ENCODE measurements at places on chromosomes 6 and 20. TPM values are rescaled to one million over a fixed set of nuclear protein-coding genes. Genes with fewer than 3 reads are reported as not detected.

GRCh38 chr6:70954750-70955149, 2.1 kb downstream of the B3GAT2 start:
- no peaks in the 10 kb centered on the region for H3K36me3 ChIP-seq
- no peak for DNase-seq
- no peak overlapping the region for H3K27ac ChIP-seq
- H3K27me3 ChIP-seq = peaks cover 35% of the 10 kb centered on the region
- peaks cover 19% of the 10 kb centered on the region for H3K4me1 ChIP-seq
- H3K4me3 ChIP-seq = no peak overlapping the region

DNA sequence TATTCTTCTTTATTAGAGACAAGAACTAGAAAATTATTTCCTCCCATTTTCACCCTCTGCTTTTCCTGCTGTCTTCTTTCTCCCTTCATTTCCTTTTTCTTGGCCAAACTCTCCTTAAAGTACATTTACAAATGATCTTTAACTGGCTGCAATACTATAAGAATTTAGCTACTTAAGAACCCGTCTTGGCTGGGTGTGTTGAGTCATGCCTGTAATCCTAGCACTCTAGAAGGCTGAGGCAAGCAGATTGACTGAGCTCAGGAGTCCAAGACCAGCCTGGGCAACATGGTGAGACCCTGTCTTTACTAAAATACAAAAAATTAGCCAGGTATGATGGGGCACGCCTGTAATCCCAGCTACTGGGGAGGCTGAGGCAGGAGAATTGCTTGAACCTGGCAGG, 39.3 kb upstream of the SRPK1 start:
- H3K4me1 ChIP-seq = no peaks in the 10 kb centered on the region
- H3K27ac ChIP-seq = no peak overlapping the region
- DNase-seq = no peak
- H3K4me3 ChIP-seq = no peak overlapping the region
- H3K27me3 ChIP-seq = no peaks in the 10 kb centered on the region

- H3K4me1 ChIP-seq = peaks cover 16% of the 10 kb centered on the region
- H3K4me3 ChIP-seq = no peak overlapping the region
- H3K27ac ChIP-seq = no peak overlapping the region
- DNase-seq = no peak
These were observed 126.9 kb downstream of the SOBP start for GRCh38 chr6:107616775-107617174.

DNA sequence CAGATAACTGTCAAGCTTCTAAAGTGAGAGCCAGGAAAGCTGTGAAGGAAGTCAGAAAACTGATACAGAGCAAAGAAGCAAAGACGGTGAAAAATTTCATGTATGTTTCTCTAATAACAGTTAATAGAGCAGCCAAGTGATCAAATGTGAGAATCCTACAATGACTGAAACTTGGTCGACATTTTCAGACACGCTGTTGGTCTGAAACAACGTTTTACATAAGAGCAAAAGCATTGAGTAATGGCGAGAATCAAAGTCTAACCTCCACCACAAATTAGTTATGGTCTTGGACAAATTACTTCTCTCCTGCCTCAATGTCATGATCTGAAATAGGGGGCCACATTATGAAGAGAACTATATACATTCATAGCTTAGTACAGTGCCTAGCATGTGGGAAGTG, 3.3 kb downstream of the MKKS start:
- no peak overlapping the region for H3K4me3 ChIP-seq
- H3K27ac ChIP-seq = no peak overlapping the region
- no peak for DNase-seq
- H3K27me3 ChIP-seq = no peaks in the 10 kb centered on the region

DNA sequence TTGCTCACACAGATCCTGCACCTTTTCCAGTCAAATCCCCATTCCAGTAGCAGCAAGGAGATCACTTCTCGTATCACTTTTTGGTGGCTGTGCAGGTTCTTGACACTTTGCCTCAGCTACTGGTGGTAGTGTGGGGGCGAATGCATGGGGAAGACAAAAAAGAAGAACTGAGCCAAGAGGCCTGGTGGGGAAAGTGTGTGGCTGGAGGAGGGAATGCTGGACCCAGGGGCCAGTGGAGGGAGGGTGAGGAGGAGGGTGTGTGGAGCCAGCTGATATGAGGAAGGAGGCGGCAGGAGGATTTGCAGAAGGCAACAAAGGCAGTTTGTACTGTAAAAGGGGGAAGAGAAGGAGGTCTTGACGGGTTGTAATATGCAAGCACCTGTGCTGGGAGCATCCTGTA, 15.7 kb upstream of the HLA-C start:
- H3K27ac ChIP-seq = no peak overlapping the region
- no peak for DNase-seq
- no peaks in the 10 kb centered on the region for H3K4me1 ChIP-seq
- no peaks in the 10 kb centered on the region for H3K27me3 ChIP-seq

MYMX gene
- not detected for total RNA-seq

AGPAT1 gene
- 43.8 TPM for total RNA-seq

WFDC10B gene
- total RNA-seq = not detected

EEF1A2 gene
- 0.58 TPM for total RNA-seq

Data from stomach (tissue), 19 donors.